ENCODE measurements at places on chromosomes 1 and 21.

GRCh38 chr1:115130786-115131185 lies 41.5 kb upstream of the TSPAN2 start:
- no peak for DNase-seq

DNA sequence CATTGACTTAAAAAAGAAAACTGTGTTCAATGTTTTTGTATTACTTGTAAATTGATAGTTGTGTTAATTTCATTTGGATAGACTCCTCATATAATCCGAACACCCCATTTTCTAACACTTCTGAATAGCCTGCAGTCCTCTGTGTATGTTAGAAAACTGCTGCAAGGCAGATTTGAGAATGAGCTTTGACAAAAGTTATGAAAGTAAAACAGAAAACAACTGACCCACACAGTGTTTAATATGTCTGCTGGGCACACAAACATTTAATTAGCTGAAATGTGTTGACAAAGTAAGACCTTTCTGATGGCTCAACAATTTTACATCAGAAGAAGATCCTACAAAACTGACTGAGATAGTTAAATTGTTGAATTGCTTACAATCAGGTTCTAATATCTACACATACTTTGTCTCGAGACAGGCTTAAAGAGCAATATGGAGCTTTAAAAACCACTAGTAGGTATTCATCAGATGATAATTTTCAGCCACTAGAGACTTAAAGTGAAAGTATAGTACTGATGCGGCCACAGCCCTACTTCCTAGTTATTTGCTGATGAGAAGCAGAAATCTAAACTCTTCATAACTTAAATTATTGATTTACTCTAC lies 40.0 kb upstream of the PRMT6 start:
- no peak for DNase-seq

DNA sequence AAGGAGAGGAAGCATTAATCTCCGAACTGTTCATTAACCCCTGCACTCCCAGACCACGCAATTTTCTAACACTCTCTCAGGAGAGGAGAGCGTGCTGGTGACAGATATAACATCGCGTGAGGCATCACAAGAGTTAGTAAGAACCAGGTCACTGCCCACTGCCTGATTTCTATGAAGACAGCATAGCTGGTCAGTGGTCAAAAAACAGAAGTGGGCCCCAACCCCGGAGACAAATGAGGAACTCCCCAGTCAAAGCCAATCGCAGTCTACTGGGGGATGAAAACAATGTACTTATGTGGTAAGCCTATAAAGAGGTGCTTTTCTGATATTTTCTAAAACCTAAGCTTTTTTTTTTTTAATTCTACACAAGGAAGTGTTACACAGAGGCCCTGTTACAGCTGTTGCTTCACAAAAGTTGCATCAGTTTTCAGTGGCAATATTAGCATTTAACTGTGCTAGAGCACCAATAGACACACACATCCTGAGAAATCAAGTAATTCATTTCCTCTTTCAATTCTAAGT lies 231.8 kb upstream of the IRF2BP2 start:
- no peak for DNase-seq

DNA sequence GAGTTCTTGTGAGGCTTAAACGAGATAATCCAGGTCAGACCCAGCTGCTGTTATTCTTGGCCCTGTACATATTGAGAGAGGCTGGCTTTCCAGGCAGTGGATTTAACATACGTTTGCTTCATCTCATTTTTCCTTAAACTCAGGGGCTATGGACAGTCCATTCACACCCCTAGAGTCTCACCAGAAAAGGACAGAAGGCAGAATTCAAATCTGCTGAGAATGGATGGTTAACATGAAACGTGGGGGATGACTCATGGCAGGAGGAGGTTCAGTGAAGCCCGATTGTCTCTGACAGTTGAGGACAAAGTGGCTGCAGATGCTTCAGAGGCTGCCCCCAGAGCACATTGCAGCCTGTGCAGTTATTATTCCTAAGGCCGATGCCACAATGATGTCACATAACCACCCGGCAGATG lies 39.5 kb downstream of the TGFB2 start:
- peak; percentile 84 for DNase-seq
